Retina (tissue), 1 donor: ENCODE measurements at places on chromosomes 5 and 9.
A peak's percentile ranks its signal among the peaks of the same experiment; 100 is the strongest.

DNA sequence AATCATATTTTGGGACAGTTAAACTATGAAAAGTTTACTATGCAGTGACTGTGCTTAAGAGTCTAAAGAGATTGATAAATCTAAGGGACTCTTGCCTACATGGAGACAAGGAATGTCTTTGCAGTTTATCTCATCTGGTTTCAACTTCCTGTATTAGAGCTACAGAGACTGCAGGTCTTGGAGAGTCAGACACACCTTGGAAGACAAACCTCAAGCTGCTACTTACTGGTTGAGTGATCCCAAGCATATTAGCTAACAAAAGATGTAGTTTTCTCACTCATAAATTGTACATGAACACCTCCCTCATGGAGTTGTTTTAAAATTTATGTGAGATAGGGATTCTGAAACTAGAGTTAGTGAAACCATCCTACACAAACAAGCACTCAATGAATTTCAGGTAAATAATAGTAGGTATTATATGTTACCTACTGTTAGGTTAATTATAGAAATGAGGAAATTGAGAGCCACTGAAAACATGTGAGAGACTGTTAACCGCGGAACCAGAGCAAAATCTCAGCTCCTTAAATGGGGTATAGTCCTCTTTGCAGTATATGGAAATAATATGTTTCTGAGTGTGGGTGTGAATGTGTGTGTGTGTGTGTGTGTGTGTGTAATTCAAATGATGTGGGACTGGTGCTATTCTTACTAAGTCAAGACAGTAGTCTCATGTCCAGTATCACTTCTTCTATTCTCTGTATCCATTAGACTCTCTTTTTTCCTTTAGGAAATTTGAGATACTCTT, 752.1 kb downstream of the DTWD2 start:
- no peak for DNase-seq

DNA sequence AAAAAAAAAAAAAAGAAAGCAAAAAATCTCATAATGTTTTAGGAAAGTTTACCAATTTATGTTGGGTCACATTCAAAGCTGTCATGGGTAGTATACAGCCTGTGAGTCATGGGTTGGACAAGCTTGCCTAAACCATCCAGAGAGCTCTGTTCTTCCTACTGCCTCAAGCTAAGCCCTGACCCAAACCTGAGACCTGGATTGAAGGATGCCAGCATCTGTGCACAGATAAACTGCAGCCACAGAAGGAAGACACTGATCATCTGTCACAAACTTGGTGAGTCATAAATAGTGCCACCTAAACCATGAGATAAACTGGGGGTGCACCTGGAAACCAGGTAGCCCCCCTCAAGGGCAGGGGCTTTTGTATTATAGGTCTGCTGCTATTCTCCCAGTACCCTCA, 31.0 kb downstream of the CSF2 start:
- DNase-seq, result no peak

DNA sequence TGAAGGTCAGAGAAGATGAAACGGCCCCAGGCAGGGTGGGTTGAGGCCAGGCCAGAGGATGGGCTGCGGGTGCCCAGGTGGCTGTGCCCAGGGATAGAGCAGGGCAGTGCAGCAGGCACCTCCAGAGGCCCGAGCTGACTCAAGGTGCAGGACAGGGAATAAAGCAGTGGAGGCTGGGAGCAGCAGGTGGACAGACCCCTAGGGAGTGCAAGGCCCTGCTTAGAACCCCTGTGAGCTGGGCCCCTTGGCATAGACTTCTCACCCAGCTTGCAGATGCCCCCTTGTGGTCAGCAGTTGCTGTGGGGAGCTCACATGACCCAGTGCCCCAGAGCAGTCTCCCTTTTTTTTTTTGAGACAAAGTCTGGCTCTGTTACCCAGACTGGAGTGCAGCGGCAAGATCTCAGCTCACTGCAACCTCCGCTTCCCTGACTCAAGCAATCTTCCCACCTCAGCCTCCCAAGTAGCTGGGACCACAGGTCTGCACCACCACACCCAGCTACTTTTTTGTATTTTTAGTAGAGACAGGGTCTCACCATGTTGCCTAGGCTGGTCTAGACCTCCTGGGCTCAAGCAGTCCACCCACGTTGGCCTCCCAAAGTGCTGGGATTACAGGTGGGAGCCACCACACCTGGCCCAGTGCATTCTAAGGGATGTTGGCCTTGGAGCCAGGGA, 118.8 kb downstream of the WNK2 start:
- DNase-seq, result no peak

DNA sequence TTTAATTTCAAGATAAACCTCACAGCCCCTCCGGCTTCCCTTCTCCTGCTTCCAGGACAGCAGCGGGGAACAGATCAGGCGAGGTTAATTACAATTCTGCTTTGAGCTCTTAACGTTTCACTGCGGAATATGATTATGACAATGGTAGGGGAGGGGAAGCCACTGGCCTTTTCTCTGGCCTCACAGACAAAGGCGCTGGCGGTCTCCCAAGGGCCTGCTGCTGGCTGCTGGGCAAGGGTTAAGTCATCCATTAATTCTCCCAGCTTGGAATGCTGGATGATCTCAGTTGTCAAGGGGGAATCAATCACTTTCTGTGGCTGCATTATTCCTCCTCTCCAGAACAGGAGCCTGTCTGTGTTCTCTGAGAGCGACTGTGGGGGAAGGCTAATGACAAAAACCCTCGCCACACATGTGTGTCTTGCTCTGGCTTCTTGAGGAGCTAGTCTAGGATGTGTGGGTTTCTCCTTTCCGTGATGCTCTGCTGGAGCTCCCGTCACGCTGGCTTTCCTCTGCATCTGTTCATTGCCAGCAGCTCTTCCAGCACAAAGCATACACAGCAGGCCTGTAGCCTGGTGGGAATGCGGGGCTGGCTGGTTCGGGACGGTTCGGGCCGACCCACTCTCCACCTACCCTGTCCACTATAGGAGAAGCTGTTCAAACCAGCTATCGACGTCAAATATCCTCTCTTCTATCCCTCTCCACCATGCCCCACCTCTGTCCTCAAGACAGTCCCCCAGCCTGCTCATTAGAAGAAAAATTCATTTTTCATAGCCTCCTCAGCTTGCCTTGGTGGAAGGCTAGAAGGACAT, 82.8 kb downstream of the DCP2 start:
- peak; percentile 86 for DNase-seq

DNA sequence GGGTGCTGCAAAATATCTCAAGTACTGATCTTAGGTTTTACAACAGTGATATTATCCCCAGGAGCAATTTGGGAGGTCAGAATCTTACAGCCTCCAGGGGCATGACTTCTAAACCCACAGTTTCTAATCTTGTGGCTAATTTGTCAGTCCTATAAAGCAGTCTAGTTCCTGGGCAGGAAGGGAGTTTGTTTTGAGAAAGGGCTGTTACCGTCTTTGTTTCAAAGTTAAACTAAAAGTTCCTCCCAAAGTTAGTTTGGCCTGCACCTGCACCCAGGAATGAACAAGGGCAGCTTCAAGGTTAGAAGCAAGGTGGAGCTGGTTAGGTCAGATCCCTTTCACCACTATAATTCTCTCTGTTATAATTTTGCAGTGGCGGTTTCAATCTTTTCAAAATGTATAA, 81.7 kb downstream of the SFXN1 start:
- DNase-seq, result no peak

- no peak for DNase-seq
Measured at GRCh38 chr5:78490709-78491485, 130.5 kb downstream of the SCAMP1 start.
